ENCODE measurements at places on chromosomes 4 and X.

- DNase-seq = no peak
Observed at GRCh38 chr4:48588230-48589097, 98.4 kb downstream of the ZAR1 start.

GRCh38 chrX:106999002-106999975 lies 723 bp downstream of the MORC4 start:
- DNase-seq = peak; percentile 45

DNA sequence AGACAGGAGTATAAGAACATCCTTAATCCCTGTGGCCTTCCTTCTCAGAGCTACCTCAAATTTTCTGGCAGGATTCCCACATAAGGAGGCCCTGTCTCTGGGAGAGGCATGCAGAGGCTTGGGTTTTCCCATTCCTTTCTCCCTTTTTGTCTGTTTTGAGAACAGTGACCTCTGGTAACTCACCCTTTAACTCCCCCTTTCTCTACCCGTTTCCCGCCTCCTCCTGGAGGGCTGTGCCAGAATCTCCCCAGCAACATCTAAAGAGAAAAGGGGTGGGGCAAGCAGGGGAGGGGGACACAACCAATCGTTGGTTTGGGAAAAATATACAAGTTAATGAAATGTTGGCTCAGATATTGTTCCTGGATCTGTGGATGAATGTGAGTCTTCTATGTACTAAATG lies 303.7 kb upstream of the IRS4 start:
- no peak for DNase-seq

DNA sequence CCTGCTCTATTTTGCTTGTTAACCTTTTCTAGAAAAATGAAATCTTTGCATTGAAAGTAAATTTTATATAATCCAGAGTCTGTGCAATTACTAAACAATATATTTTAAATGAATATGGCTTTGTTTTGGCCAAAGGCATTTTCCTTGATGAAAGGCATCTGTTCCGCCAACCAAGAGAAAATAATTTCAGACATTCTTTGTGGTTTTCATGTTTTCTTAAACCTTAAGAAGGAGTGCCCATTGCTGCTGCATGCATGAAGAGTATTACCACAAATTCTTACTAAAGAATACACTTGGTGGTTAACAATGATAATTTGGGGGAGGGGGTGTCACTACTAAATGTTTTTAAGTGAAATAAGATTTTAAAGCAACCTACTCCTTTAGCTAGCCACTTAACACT lies 2.7 kb upstream of the PDGFC start:
- DNase-seq = no peak

DNA sequence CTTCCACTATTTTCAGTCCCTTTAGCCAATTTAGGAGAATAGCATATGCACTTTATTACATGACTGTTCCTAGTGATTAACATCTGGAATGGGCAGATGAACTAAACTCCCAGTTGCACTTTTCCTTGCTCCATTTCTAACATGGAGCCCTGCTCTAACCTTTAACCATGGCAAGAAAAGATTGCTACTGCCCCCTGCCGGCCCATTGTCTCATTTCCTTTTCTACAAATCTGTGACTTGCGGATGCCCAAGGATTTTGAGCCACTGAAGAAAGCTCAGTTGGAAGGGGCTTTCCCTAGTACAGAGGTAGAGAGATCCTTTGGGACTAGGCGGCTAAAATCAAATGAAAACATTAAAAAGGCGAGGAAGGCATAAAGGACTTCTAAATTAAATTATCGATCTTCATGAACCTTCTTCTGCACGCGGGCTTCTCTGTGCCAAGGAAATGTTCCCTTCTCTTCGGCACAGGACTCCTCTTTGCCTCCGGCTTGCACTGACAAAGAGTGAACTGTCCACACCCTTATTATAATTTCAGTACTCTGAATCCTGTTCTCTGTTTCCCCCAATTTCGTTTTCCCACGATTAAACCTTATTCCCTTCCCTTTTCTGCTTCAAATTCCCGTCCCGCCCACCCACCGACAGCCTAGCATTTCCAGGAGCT lies 577 bp upstream of the GLRA2 start:
- peak; percentile 1 for DNase-seq

- no peak for DNase-seq
Observed at GRCh38 chr4:59553063-59553720, 1646.9 kb upstream of the ADGRL3 start.

GRCh38 chr4:176902710-176903323 lies 110.1 kb upstream of the VEGFC start:
- no peak for DNase-seq

- no peak for DNase-seq
Observed at GRCh38 chr4:180695851-180696250, 1547.4 kb upstream of the TENM3 start.

DNA sequence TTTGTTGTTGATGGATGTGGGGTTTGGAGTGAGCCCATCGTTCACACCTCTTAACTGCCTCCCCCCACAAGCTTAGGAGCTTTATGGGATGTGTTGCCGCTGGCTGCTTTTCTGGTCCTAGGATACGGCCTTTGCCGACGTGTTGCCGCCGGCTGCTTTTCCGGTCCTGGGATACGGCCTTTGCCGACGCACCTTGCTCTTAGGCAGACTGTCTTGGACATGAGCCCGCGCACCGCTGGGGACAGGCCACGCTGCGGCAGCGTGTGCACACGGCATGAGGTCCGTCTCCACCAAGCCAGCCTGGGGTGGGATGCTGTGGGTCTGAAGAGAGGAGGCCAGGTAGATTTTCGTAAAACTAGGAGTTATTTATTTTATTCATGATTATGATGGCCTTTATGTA lies 14.2 kb downstream of the RGS12 start:
- no peak for DNase-seq

GRCh38 chr4:153781717-153782416 lies 7.0 kb downstream of the SFRP2 start:
- DNase-seq = peak; percentile 27

- DNase-seq = no peak
Observed at GRCh38 chr4:86759298-86759697, 89.9 kb downstream of the SLC10A6 start.

GRCh38 chrX:114087543-114087942 lies 496.3 kb upstream of the HTR2C start:
- no peak for DNase-seq

DNA sequence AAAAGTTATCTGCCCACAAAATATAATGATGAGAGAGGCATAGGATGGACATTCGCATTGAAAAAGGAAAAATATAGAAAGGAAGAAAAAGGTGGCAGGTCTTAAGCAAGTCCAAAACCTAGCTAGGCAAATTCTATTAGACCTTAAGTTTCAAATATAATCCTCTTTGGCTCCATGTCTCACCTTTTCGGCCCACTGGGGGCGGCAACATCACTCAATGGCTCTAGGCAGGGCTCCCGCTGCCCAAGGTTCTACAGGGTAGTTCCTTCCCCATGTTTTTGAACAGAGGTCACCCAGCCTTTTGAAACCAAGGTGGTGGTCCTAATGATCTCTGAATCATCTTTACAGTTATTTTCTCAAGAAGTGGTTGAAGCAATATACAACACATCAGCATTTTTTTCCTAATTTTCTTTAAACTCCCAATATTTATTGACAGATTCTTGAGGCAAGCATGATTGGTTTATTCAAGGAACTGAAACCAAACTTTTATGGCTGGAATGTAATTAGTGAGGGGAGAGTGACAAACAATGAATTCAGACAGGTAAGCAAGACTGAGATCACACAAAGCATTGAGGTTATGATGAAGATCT lies 309.4 kb downstream of the ANTXR2 start:
- DNase-seq = no peak

DNA sequence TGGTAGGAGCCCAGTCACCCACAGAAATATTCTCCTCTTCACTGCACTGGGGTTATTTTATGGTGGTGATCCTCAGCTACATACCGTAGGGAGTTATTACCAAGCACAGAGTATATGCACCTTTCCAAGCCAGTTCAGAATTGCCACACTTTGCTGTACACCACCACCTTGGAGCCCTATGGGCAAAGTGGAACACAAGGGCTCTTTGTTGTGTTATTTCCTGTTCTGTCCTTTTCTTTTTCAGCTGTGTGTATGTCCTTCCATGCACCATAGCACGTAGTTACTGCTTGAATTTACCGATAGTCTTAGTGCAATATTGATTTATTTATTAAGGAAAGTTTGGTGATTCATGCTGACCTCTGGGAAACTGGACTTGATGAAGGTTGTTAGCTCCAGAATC lies 8.3 kb downstream of the RNF128 start:
- DNase-seq = no peak

GRCh38 chrX:69503782-69504625 lies at the start of gene NALF2:
Gene NALF2 (plus strand): TSS chrX:69504326. CDS start chrX:69505283, 957 bp downstream.
- DNase-seq = peak; percentile 55

DNA sequence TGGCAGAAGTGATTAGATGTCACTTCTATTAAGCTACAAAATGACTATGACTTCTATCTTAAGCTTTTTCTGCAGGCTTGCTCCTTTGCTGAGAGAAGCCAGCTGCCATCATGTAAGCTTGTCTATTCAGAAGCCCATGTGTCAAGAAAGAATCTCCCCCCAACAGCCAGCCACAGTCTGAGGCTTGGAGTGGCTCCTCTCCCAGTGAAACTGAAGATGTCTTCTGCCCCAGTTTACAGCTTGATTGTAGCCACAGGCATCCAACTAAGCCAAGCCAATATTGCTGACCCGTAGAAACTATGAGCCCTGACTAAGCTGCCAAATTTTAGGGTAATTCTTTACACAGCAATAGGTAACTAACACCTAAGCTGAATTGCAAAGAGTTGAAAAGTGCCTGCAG lies 26.7 kb upstream of the SLC10A7 start:
- no peak for DNase-seq

DNA sequence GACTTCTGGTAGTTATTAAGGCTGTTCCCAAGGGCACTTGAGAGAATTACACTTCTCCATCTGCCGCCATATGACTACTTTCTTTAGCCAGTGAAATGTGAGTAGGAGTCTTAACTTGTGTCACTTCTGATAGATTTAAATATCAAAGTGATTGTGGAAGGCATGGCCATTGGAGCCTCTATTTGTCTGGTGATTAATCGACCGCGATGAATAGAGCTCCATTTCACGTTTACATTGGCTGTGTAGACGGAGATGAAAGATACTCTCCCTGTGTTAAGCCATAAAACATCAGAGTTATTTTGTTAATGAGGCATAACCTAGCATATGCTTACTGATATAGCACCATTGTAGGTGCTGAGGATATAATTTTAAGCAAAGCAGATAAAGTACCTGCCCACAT lies 852.4 kb downstream of the CCSER1 start:
- DNase-seq = no peak

DNA sequence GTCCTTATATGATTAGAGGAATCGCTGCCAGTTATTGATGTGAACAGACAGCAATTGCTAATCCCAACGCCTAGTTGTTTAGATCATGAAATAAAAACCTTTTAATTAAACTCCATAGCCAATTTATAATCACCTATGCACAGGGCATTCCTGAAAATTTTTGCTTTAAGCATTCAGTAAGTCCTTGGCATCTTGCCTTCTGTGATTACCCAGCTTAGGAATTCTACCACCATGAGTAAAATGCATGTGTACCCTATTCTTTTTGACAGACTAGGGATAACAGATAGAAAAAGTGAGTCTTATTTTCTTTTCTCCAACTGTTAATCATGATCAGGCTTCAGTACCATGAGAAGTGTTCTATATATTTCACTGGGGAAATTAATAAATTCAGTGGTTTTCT lies 995.3 kb upstream of the GRIA3 start:
- no peak for DNase-seq

GRCh38 chr4:113094802-113095201 lies 45.3 kb downstream of the ANK2 start:
- DNase-seq = no peak

DNA sequence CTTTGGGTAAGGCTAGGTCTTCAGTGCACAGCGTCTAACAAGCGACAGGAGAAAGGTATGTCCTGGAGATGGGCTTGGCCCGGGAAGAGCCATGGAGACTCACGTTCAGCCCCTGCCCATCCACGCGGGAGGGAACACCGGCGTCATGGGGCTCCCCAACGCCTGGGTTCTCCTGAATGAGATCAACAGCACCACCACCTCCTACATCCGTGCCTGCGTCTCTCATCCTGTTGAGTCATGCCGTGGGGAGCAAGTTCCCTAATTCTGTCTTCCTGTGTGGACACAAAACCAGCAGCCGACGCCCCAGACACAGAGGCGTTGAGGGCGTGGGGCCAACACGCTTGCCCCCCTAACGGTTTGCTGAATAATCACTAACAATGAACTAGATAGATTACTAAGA lies 20.1 kb upstream of the IL3RA start:
- DNase-seq = no peak

GRCh38 chr4:164716901-164717300 lies 37.0 kb upstream of the SMIM31 start:
- no peak for DNase-seq

- no peak for DNase-seq
Observed at GRCh38 chr4:14768449-14768848, 233.8 kb upstream of the CPEB2 start.

- DNase-seq = peak; percentile 17
Observed at GRCh38 chrX:111467896-111468295, 43.5 kb upstream of the SERTM2 start.

DNA sequence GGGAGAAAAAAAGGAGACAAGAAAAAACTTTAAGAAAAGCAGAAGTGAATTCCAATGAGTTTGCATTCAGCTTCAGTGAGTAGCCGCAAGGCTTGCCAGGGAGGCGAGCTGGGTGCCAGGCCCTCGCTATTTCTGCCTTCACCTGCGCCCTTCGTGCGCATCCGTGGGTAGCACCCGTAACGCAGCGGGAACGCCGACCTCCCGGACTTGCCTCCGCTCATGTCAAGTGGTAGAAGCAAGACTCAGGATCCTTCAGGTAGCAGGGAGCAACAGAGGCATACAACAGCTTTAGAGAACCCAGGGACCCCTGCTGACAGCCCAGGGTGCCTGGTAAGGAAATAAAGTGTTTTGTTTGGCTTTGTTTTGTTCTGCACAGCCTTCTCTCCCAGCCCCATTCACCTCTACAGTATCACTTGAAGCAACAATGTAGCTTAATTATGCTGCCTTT lies 140.0 kb upstream of the BCOR start:
- no peak for DNase-seq

- no peak for DNase-seq
Observed at GRCh38 chrX:119017077-119017476, 42.7 kb downstream of the LONRF3 start.

DNA sequence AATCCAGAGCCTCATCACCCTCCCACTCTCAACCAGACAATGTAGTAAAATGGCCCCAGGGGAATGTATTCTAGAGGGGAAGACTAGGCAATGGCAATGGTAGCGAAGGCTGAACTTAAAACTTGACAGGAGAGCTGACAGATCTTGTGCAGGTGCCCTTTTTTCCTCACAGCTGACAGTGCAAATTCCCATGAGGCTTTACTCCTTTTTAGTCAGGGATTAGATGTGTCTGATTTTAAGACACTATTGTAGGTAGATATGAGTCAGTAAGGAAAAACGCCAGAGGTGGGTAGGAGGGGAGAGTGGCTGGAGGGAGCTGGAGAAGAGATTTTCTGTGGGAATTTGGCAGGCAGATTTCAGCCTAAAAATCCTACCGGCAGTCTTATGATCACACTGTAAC lies 10.7 kb downstream of the CAPN6 start:
- no peak for DNase-seq

GRCh38 chr4:37464373-37465128 lies 220.0 kb downstream of the NWD2 start:
- no peak for DNase-seq

GRCh38 chr4:70746179-70746839 lies 24.5 kb downstream of the RUFY3 start:
- no peak for DNase-seq

Measured in LNCaP clone FGC (cell line).